NCI-H748 treated with DMSO at 0.1 percent for 48 hours (cell line): ENCODE measurements at places on chromosomes 1 and 21.

- DNase-seq, result no peak
Measured at GRCh38 chr1:156897078-156897825, 3.7 kb downstream of the PEAR1 start.

- DNase-seq, result no peak
Measured at GRCh38 chr21:16437586-16437985, 707.8 kb downstream of the USP25 start.

DNA sequence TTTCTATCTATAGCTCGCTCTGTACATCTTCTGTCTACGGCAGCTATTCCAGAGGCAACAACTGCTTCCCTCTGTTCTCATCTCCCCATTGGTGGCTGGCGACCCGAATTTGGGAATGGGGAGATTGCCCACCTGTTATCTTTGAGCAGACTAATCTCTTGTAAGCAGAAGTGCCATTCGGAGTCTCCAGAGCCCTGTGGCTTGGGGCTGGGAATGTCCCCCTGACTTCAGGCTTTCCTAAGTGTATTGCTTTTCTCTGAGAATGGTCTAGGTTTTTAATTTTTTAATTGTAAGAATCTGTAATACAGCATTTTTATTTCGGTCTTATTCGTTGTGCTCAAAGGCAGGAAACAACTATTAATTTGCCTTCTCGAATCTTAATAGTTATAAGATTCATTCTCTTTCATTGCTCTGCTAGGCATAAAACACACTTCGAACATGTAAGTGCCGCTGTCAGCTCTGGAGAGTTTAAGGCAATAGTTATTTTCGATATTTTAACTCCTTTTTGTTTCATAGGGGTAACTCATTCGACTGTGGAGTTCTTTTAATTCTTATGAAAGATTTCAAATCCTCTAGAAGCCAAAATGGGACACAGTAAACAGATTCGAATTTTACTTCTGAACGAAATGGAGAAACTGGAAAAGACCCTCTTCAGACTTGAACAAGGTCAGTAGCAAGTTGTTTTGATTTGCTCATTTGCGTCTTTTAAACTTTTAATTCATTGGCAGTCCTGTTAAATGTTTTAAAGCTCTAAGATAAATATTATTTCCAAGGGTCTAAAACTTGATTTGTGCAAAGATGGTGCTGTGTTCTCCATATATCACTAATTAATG, 514 bp downstream of the AGL start:
- no peak for DNase-seq

- DNase-seq, result no peak
Measured at GRCh38 chr1:162988869-162989268, 80.3 kb upstream of the RGS4 start.

- DNase-seq, result no peak
Measured at GRCh38 chr1:211647711-211648121, 27.7 kb downstream of the NEK2 start.

DNA sequence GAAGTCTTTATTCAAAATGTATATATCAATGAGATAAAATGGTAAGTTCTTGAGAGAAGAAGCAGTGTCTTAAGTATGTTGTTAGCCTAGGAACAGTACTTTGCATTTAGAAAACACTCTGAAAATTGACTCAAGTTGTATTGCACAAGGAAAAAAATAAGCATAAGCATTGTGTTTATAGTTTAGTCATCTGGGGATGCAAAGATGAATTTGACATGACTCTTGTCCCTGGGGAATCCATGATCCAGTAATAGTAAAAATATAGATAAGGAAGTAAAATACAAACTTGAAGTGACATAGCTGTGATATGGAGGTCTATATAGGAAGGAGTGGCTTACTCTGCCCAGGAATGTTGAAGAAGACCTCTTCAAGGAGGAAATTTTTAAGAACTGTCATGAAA, 185.0 kb upstream of the PTBP2 start:
- no peak for DNase-seq

GRCh38 chr1:109995536-109995935, 11.0 kb downstream of the AHCYL1 start:
- no peak for DNase-seq

GRCh38 chr1:59115865-59116264, 181.0 kb upstream of the FGGY start:
- DNase-seq, result no peak

DNA sequence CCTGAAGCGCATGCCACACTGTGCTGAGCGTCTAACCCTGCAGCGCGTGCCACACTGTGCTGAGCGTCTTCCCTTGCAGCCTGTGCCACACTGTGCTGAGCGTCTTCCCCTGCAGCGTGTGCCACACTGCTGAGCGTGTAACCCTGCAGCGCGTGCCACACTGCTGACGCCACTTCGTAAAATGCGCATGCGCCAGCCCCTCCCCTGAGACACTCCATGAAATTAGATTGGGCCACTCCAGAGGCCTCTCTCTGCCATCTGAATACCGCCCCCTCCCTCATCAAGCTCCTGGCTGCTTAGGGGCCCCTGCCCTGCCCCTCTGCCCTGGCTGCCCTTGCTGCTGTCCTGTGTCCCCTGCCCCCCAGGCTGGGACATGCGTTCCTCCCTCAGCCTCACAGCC, 84.8 kb downstream of the POFUT2 start:
- no peak for DNase-seq

DNA sequence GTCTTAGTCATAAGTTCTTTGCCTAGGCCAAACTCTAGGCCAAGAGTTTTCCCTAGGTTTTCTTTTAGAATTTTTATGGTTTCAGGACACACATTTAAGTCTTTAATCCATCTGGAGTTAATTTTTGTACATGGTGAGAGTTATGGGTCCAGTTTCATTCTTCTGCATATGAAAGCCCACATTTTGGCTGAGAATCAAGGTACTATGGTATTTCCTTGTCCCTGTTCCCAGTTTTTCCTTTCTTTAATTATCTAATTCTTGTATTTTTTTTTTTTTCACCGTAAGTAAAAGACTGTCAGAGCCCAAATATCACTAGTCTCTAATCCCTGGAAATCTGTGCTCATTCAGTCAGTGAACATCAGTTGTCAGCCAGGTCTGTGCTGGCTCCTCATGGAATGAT, 105.4 kb downstream of the MAP3K21 start:
- DNase-seq, result no peak

DNA sequence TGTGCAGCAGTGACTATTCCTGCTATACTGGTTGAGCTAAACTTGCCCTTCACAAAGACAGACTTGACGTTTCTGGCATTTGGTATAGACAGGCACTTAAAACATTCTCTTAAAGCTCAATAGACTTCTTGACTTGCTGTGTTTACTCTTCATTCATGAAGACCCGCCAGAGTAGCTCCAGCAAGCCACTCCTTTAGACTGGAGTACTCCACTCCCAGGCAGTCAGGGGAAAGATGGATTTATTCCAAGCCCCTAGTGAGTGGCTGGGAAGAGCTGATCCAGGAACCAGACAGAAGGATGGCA, 70.7 kb downstream of the EVA1C start:
- DNase-seq, result no peak

- no peak for DNase-seq
Measured at GRCh38 chr1:15460708-15461095, 4.2 kb downstream of the CELA2A start.

- DNase-seq, result peak; percentile 7
Measured at GRCh38 chr1:20194757-20195461, 8.6 kb upstream of the PLA2G2C start.

DNA sequence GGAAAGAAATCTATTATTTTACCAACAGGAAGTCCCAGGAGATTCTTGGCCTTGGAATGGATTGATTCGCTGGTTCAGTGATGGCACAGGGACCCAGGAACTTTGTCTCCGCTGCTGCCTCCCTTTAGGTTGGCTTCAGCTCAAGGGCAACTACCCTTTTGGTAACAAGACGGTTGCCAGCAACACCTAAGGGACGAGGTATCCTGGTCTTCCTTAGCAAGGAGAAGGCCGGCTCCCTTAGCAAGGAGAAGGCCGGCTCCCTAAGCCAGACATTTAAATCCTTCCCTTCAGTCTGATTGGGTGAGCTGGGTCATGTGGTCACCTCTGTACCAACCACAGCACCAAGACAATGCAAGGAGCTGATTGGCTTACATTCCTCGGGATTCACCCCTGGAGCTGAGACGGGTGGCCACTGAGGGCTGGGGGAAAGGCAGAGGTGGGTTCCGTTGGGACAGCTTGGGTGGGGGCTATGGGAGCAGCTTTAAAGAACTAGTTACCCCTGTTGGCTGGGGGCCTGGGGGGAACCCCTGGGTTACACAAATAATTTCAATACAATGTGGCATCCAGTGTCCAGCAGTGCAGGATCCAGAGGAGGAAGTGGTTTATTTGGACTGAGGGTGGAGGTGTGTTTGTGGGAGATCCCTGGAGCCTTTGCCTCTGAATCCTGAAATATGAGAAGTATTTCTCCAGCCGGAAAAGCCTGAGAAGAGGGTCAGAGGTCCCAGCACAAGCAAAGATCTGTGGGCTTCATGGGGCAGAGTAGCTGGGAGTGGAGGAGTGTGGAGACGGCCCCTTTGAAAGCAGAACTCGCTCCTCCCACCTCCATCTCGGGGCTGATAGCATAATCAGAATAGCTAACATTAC, 20.7 kb upstream of the CLIC4 start:
- peak; percentile 13 for DNase-seq

- DNase-seq, result no peak
Measured at GRCh38 chr1:30892671-30893073, 15.9 kb downstream of the SDC3 start.

GRCh38 chr21:44432841-44433790, 22.2 kb upstream of the LRRC3 start:
- no peak for DNase-seq

DNA sequence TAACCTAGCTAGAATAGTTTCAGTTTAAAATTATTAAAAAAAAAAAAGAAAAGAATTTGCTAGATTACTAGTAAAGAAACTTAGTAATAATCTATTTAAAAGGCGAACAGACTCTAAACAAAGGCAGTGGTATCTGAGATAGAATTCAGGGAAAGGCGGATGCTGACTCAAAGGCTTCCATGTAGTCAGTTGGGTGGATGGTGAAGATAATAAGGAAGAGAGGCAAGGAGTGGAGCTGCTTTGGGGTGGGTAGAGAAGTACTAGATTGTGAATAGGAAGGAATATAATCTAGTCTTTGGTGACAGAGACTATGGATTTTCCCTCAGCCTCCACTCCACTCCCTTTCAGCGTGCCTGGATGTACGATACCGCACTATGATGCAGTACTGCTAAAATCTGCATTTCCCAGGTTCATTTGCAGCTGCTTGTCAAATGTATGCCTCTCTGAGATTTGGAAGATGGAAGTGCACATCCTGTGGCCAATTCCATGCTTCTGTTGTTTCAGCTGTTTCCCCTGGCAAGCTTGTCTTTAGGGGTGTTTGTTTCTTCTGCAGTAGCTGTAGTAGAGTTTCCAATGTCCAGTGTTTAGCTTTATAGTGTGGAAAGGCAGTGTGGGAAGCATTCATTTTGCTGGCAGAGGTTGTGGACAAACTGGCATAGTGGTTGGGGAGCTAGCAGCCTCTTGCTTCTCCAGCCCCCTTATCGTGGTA, 184.6 kb upstream of the NRIP1 start:
- DNase-seq, result no peak

DNA sequence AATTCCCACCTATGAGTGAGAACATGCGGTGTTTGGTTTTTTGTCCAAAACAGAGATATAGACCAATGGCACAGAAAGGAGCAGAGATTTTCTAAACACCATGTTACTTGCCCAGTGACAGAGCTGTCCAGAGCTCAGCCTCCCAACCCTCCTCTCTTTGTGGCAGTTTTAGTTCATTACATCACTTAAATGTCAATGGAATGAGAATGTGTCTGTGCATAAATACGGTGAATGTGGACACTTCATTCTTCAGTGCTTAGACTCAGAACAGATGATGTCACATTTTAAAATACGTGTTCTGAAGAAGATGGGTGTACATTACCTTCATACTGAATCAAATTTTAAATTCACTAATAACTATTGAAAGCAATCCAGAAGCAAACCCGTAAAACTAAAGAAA, 374.9 kb downstream of the DSCAM start:
- no peak for DNase-seq

- DNase-seq, result peak; percentile 0
Measured at GRCh38 chr1:10152709-10153284, 57.6 kb upstream of the KIF1B start.

GRCh38 chr1:5756434-5757186, 235.6 kb downstream of the NPHP4 start:
- DNase-seq, result no peak

DNA sequence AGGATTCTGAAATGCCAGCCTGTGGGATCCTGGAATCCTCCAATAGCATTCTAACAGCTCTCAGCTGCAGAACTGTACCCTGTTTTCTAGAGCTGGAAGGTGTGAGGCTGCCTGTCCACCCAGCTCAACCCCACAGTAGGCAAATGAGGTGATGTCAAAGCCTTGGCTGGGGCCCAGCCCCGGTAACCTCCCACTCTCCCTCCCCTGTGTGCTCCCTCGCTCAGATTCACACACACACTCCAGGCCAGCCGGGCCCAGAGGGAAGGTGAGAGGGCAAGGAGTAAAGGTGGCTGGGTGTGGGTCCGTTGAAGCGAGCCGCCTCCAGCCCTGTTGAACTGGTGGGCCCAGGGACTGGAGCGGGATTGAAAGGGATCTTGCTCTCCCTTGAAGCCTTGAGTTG, at the start of gene BSND:
TSS of gene BSND (plus strand) at position 257 of the 400 bp plus-strand sequence. CDS start 254 bp downstream, outside the sequence.
- DNase-seq, result no peak

- peak; percentile 15 for DNase-seq
Measured at GRCh38 chr1:23772049-23772853, 6.0 kb upstream of the PITHD1 start.

- DNase-seq, result no peak
Measured at GRCh38 chr1:16167331-16168143, 11.7 kb upstream of the EPHA2 start.

GRCh38 chr21:38469642-38470041, 28.6 kb downstream of the ERG start:
- no peak for DNase-seq
